Panc1 (cell line): ENCODE measurements at places on chromosomes 5 and 9.

GRCh38 chr5:132665574-132666080 is 7.7 kb downstream of the IL13 start:
- DNase-seq: no peak

DNA sequence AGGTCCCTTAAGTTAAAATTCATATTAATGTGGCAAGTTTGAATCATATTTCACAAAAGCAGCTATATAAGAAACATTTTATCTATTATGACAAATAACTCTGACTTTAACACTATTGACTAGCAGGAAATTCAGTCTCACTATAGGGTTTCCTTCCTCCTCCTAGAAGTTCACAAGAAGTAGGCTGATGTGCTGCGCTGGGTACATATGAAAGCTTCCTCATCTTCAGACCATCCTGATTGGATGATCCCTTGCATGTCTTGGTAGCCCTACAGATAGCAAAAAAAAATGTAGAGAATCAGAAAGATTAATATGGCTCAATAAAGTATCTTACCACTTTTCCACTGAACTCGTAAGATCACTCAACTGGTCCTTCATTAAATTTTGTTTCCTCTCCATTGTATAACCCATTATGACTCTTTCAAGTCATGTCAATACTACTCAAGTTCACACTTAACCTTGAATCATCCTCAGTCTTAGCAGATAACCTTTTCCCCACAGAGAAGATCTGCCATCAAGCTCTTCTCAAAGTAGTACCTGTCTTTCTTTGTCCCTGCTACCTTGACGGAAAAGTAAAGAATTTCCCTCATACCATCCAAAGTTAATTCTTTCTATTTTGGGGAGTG is 11.5 kb upstream of the PSIP1 start:
- DNase-seq: no peak

DNA sequence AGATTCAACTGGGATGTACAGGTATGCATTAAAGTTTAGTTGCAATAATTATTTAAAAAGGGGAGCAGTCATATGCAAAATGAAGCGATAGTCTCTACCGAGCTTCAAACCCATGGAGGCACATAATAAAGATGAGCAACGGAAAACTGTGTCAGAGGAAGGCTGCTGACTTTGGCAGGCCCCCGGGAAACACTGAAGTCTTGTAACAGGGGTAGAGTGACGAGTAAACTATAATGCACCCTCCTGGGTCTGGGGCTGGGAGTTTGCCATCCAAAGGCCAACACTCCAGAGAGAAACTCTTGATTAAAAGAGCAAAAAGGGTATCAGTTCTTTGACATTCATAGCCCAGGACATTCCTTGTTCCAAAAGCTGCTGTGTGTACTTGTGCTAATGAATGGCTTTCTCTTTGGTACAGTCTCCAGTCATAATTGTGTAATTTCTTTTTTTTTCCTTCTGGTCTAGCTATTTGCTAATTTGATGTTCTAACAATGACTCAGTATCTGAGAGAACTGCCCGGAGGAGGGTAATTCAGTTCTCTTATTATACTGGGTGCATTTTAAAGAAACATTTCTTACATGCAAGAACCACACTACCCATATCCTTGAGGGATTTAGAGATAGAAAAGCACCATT is 59.2 kb downstream of the TNC start:
- DNase-seq: no peak

DNA sequence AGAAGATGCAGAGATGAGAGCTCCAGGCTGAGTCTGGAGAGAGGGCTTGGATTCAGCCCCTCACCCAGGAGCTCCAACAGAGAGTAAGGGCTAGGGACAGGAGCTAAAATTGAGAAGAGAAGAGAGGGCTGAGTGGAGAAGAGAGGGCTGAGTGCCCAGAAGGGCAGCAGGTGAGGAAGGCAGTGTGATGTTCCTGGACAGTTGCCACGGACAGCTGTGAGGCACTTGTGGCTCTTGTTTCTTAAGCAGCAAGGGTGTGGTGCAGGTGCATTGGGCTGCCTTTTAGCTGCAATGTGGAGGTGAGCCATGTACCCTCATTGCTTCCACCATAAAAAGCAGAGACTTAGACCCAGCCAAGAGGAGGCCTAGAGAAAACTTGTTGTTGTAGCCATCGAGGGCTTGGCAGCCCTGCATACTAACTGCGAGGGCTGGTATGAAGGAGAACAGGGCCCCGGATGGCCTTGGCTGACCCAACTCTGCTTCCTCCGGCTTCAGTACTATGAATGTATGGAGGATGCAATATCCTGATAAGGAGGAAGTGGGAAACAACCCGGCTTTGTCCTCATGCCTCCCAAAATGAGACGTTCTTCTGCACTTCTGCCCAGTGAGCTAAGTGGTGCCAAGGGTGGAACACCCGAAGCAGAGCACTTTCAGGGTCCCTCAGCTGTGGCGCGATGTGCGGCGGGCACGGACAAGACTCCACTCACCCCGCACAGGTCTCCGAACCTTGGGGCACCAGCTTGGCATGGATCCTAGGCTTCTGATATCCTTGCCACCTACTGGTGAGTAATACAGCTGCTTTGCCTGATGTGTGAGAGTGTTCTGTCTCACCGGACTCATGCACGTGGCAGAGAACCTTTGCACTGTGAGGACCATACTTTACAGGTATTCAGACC is 65.2 kb downstream of the LRRC70 start:
- DNase-seq: no peak

GRCh38 chr5:83925955-83926337 is 205.3 kb upstream of the HAPLN1 start:
- DNase-seq: no peak

DNA sequence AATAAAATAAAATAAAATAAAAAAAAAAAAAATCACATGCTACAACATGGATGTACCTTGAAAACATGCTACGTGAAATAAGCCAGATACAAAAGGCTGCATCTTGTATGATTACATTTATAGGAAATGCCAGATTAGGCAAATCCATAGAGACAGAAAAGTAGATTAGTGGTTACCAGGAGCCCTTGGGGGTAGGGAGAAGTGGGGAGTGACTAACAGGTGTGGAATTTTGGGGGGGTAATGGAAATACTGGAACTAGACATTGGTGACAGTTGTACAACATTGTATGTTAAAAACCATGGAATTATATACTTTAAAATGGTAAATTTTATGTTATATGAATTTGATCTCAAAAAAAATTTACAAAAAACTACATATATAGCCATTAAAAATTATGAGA is 47.3 kb downstream of the SLC1A1 start:
- DNase-seq: no peak

DNA sequence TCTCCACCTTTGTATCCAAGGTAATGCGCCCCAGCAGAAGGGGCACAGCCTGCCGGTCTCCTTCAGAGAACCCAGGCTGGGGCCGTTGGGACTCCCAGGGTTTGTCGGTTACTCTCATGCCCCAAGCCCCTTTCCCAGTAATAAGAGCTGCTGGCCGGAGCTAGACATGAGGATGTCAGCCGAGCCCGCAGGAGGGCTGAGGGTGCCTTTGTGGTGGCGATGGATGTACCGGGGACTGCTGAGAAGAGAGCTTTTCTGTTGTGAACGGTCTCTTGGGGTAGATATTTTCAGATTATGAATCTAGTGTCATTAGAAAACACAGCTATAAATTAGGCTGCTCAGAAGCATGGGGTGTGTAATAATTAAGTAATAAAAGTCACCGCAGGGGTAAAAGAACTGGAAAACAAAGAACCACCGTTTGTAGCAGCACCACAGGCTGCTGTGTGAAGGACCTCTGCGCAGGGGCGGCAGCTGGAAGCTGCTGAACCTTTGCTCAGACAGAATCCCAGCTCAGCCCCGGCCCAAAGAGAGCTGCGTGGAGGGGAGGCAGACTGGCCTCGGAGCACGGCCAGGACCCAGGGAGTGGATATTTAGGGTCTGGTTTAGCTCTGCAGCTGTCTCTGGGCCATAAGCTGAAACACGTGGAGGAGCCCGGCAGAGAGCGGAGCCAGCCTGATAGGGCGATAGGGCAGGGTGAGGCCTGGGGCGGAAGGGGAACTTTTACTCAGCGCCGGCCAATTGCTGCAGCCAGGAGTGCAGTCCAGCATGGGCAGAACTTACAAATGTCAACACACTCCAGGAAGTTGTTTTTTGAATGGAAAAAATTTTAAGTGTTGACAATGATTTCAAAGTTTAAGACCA is 50.5 kb upstream of the BARHL1 start:
- no peak for DNase-seq

GRCh38 chr9:135516132-135516860 is 4.9 kb upstream of the LCN1 start:
- DNase-seq: no peak

- no peak for DNase-seq
Measured at GRCh38 chr9:104675611-104676010, 18.7 kb upstream of the OR13D1 start.

DNA sequence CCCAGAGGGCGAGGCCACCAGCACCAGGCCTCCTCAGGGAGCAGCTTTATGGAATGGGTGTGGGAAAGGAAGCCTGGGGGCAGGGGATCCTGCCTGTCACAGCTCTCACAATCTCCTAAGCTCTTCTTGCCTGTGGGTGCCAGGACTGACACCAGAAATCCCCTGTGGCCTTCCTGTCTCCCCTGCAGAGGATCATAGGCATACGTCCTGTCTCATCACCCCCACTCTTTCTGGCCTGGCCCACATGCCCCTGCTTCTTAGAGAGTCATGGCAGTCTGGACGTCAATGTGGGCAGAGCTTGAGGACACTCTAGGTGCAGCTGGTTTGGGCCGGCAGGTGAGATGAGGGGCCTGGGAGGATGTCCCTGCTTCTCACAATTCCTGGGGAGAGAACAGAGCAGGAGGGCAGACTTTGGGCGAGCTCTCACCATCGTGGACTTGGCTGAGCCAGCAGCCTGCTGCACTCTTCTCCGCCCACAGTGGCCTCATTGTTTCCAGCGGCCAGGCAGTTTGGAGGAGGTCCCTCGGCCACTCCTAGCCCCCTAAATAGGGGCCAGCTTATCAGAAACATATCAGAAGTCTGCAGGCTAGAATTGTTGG is 67.3 kb upstream of the ZFR start:
- DNase-seq: no peak

GRCh38 chr9:121768416-121769015 is 117.1 kb downstream of the DAB2IP start:
- no peak for DNase-seq

DNA sequence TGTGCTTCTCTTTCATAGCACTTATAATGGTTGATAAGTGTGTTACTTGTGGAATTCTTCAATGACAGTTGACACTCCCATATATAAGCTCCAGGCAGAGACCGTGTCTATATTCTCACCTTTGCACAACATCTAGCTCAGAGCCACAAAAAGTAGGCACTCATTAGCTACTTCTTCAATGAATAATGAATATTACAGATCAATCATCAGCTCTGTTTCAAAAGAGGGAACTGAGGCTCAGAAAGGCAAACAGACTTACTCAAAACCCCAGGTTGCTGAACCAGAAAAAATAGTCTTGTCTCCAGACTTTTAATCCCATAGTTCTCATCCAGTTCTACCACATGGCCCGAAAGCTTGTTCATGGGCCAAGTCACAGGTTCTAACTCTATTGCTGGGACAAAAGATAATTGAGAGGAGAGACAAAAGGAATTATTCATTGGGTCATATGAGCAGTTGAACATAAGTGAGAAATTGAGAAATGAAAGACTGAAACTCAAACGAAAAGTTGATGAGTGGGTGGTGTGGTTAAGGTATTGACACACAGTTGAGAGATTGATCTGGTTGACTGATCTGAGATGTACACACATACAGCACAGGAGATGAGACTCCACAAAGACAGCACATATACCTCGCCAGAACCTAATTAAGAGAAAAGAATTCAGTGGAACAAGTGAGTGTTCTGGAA is 381.6 kb downstream of the EFNA5 start:
- no peak for DNase-seq

- DNase-seq: no peak
Measured at GRCh38 chr5:158200619-158201018, 341.7 kb upstream of the CLINT1 start.

GRCh38 chr5:167950126-167950721 is 341.2 kb upstream of the WWC1 start:
- DNase-seq: no peak

DNA sequence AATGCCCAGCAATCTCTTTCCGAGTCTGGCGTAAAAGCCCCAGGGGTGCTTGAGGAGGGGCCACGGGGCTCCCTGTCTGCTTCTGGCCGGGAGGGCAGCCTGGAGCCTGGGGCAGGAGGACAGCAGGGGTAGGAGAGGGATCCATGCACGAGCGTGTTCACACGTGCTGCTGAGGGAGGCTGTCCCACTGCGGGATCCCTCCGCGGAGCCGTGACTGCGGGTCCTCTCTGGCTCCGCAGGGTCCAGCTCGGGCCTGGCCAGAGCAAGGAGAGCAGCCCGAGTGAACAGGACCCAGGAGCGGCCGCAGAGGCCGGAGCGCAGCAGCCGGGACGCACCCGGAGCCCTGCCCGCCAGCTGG is 78.4 kb downstream of the ZNF354C start:
- DNase-seq: no peak
